ENCODE measurements at places on chromosomes 6 and 20.

DNA sequence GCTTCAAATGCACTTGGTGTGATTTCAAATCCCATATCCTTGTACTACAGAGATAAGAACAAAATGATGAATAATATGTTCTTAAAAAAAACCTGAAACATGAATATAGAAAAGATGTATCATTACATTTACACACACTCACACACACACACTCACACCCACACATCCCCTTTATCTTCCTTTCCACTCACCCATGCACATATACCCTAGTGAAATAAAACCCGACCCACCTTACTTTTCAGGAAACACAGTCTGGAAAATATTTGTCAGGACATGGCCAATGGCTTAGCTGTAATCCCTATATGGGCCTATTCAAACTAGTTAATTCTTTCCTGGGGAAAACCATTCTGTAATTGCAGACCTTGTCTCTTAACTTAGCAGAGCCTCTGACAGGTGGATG lies 60.8 kb upstream of the EDN1 start:
- DNase-seq, result no peak

GRCh38 chr6:56671651-56672461 lies 29.2 kb upstream of the DST start:
- DNase-seq, result no peak

DNA sequence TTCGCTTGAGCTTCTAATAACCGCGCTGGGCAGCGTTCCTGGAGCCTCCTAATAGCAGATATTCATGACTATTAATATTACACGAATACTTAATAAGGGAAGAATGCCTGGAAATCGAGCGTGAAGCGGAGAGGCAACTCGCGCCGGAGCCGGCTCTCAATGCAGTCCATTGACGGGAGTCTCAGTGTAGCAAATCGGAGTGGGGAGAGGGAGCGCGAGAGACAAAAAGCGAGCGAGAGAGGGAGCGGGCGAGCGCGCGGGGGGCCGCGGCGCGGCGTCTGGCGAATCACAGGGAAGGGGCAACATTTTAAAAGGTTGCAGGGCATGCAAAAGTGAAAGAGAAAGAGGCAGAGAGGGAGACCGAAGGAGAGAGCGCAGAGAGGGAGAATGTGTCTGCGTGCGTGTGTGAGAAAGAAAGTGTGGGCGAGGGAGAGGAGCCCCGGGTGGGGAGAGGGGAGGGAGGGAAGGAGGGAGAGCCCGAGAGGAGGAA lies 2.9 kb downstream of the TFAP2A start:
- DNase-seq, result no peak

GRCh38 chr6:152572338-152573088 lies 64.6 kb downstream of the SYNE1 start:
- no peak for DNase-seq

- no peak for DNase-seq
Observed at GRCh38 chr6:20630136-20630535, 95.9 kb downstream of the CDKAL1 start.

GRCh38 chr6:29748391-29749307 lies 25.4 kb downstream of the HLA-F start:
- DNase-seq, result no peak

DNA sequence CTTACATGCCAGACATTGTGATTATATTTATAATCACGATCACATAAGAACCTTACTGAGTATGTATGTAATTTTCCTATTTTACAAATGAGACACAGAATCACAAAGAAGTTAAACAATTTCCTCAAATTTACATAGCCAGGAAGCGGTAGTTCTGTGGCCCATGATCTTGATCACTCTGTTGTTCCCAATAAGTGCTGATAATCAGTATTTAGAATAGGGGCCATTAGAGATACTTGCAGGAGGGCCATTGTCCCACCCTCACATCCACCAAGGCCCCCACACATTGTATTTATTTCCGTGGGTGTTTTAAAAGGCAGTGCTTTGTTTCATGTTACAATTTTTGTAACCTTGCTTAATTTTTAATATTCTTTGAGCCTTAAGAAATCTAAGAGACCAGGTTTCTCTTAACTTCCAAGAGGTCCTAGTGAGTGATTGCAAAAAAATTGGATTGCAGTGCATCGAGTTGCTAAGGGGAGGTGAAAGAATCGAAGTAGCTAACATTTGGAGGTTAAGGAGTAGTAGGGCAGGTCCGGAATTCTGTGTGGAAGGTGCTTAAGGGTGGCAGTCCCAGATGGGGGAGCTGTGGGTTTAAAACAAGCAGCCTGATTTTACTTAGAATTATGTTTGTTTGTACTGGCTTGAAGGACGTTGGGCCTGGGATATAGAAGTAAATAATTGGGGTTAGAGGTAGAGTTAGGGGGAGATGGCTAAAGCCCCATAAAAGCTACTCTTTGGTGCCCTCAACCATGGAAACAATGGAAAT lies 339.4 kb downstream of the CDKAL1 start:
- DNase-seq, result no peak

DNA sequence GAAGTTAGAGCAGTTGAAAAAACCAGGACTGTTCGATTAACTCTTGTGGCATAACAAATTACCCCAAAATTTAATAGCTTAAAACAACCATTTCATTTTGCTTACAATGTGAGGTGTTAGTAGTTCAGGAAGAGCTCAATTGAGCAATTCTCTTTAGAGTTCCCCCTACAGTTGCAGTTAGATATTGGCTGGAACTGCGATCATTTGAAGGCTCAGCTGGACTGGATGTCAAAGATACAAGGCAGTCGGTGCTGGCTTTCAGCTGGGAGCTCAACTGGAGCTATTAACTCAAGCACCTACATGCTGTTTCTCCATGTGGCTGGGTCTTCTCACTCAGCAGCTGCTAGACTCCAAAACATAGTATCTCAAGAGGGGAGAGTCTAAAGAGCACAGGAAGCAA lies 96.0 kb upstream of the LOC128125822 start:
- no peak for DNase-seq

DNA sequence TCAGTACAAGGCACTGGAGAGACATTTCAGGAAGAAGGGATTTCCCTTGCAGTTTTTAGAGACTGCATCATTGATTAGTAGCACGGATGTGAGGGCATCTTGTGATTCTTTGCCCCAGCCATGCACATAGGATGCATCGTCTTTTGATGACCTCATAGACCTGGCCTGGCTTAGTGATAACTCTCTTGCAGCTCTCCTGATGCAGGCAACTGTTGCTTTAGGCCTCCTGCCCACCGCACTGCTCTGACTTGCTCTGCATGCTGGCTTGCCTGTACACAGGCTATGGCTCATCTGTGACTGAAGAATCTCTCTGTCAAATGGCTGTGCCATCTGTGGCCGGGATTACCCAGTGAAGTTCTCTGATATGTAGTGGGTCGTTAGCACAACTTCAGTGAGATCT lies 207.7 kb upstream of the PTCHD4 start:
- DNase-seq, result no peak

DNA sequence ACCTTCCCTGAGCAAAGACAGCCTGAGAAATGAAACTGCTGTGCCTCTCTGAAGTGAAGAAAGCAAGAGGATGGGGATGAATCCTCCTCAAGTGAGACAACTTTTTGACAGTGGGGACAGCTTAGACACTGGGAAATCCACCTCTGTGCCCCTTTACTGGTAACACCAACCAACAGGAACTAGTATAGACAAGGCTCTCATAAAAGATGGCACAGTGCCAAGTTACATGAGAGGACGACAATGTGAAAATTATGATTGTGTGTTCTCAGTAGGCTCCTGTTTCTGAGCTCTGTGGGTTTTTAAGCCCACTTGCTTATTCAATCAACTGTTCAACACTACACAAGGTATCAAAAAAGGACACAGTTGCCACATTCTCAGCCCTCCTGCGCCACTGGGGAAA lies 41.6 kb upstream of the LYRM2 start:
- no peak for DNase-seq

GRCh38 chr6:23784301-23784919 lies 341.6 kb upstream of the NRSN1 start:
- DNase-seq, result no peak

DNA sequence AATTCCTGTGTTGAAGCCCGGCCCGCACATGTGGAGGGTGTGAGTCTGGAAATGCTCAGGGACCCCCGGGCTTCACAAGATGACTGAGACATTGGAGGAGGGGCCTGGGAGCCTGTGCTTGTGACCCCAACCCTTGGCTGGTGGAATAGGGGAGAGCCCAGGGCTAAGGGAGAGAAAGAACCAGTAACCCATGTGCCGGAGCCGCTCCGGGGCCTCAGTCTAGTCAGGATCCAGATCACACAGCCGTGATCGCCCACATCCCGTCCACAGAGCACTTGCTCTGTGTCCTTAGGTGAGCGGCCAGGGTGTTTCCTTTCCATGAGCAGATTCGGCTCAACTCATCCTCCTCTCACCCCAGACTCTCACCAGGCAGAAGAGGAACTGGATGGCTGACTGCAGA lies 152.3 kb upstream of the RPS6KA2 start:
- DNase-seq, result no peak

GRCh38 chr6:158008864-158009113 lies 27.1 kb downstream of the SYNJ2 start:
- DNase-seq, result no peak

GRCh38 chr20:59160389-59161115 lies 3.1 kb upstream of the ZNF831 start:
- DNase-seq, result no peak

GRCh38 chr20:38095017-38095686 lies 61.6 kb downstream of the RPRD1B start:
- no peak for DNase-seq

DNA sequence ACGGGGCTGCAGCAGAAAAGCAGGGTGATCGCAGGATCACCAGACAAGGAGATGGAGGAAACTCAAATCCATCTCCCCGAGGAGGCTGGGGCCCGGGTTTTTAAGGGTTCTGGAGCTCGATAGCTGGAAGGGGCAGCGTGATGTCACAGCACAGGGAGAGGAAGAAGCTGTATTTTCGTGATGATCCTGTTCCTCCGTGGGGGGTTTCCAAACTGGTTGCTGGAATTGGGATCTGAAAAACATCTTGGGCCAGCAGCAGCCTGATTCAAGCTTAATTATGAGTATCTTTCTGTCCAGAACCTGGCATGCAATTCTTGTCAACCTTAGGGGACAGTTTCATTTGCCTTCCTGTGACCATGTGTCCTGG lies 4.1 kb downstream of the CST7 start:
- no peak for DNase-seq

GRCh38 chr20:6692566-6693173 lies 74.8 kb upstream of the BMP2 start:
- DNase-seq, result no peak

- DNase-seq, result no peak
Observed at GRCh38 chr6:70622461-70622860, 45.2 kb upstream of the SMAP1 start.

- no peak for DNase-seq
Observed at GRCh38 chr6:104855507-104855906, 4.2 kb downstream of the HACE1 start.

- DNase-seq, result no peak
Observed at GRCh38 chr6:42025066-42025844, 25.1 kb upstream of the TAF8 start.

DNA sequence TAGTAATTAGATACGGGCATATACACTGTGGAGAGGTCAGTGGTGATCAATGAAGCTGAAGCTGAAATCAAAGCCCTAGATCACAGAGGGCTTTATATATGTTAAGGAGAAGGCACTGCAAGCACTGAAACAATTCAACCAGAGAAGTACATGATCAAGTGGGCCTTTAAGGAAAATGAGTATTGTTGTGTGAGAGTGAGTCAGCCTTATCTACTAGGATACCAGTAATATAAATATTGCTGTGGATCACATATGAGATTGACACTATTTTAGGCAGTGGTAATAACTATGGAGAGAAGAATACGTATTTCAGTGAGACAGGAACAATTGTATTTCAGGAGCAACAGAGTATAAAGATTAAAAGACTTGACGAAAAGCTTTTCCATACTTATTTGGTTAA lies 1172.2 kb upstream of the GJE1 start:
- no peak for DNase-seq

GRCh38 chr6:73610444-73611275 lies 43.1 kb downstream of the SLC17A5 start:
- no peak for DNase-seq

DNA sequence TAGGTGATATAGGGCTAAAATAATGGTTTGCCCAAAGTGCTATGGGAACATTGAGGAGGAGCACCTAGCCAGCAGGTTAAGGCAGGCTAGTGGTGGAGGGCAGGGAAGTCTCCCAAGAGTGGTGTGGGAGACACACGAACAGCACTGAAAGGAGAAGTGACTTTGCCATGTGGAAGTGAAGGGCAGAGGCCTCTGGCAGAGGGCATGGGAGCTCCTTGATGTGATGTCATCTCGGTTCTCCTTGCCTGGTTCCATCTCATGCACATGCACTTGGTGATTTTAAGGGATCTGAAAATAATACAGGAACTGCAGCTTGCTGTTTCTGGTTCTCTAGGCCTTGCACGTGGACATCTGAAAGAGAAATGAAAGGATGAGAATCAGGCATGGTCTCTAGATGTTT lies 4.7 kb upstream of the MAP3K4 start:
- no peak for DNase-seq

DNA sequence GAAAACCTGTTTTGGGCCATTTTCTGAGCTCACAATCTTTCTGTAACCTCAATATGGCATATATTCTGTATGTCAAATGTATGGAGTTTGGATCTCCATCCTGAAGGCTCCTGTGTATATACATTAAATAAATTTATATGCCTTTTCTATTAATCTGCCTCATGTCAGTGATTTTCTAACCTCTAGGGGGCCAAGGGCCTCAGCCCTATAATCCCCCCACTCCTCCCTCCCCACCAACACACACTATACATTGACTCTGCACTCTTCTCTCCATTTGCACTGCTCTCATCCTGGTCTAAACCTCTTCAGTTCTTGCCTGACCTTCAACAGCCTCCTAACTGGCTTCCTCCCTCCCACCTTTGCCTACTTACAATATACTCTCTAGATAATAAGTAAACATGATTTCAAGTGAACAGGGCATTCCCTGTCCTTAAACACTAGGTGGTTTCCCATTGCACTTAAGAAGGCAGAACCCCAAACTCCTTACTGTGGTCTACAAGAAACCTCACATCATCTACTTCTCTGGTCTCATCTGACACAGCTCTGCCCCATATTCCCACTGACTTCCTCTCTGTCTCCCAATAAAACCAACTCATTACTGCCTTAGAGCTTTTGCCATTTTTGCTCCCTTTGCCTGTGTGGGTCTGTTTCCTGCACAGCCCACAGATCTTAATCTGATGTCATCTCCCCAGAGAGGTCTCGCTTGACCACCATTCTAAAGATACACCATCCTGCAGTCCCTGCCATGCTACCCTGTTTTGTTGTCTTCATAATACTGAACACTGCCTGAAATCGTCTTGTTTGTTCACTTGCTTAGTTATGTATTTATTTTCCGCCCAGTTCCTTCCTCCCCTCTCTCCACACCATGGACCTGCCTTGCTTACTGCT lies 213.7 kb downstream of the SYNE1 start:
- no peak for DNase-seq

GRCh38 chr6:50706575-50706974 lies 6.8 kb upstream of the TFAP2D start:
- no peak for DNase-seq

- no peak for DNase-seq
Observed at GRCh38 chr6:85421972-85422371, 27.9 kb upstream of the NT5E start.

DNA sequence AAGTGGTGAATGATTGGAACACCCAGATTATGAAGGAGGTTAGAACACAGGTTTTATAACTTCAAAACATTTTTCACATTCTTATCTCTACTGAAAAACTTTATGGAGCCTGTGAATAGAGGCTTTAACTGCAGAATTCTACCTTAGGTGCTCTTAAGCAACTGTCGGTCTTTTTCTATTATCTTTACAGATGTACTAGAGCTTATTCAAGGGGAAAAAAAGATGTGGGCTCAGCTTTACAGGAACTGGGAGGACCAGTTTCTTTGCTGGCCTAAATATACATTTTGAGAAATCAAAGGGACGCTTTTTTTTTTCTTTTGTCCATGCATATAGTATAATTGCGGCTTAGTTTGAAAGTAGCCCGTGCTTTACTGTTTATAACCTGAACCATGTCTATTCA lies 58.9 kb downstream of the UST start:
- no peak for DNase-seq

Measured in NCI-H1436 treated with DMSO at 0.1 percent for 48 hours (cell line).